ENCODE measurements at places on chromosomes 1 and 21.

- DNase-seq = no peak
These were observed 170.9 kb upstream of the IVNS1ABP start for GRCh38 chr1:185487936-185488335.

DNA sequence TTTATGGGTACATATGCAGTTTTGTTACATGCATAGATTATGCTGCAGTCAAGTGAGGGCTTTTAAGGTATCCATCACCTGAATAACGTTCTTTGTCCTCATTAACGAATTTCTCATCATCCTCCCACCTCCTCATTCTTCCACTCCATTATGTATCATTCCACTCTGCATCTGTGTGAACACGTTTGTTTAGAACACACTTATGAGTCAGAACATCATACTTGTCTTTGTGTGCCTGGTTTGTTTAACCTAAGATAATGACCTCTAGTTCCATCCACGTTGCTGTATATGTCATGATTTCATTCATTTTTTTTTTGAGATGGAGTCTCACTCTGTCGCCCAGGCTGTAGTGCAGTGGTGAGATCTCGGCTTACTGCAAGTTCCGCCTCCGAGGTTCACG, 6.7 kb upstream of the MPC2 start:
- DNase-seq = no peak

DNA sequence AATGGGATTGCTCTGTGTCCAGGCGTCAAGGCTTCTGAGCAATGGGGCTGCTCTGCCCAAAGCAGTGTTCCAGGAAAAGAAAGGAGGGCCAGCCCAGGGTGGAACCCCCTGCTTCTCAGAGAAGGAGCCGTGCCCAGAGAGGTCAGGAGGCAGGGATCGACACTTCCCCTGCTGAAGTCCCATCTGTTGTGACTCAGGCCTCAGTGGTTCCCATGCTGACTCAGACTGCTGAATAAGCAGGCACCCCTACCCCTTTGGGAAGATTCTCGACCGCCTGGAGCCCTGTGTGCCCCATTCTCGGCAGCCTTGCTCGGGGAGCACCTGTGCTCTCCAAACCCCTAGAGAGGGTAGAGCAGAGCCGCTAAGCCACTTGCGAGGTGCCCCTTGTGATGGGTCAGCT, 23.9 kb downstream of the PKP1 start:
- no peak for DNase-seq

DNA sequence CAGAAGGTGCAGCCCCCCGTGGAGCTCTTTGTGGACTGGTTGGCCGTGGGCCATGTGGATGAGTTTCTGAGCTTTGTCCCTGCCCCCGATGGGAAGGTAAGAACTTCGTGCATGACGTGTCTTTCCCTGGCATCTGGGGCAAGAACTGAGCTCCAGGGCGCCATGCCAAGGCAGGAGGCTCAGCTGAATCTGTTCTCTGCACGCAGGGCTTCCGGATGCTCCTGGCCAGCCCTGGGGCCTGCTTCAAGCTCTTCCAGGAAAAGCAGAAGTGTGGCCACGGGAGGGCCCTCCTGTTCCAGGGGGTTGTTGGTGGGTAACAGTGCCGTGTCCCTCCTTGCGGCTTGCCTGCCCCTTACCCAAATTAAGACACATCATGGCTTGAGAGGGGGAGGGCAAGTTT, 27.7 kb downstream of the PADI3 start:
- no peak for DNase-seq

- DNase-seq = no peak
These were observed 61.5 kb upstream of the F3 start for GRCh38 chr1:94602802-94603625.

DNA sequence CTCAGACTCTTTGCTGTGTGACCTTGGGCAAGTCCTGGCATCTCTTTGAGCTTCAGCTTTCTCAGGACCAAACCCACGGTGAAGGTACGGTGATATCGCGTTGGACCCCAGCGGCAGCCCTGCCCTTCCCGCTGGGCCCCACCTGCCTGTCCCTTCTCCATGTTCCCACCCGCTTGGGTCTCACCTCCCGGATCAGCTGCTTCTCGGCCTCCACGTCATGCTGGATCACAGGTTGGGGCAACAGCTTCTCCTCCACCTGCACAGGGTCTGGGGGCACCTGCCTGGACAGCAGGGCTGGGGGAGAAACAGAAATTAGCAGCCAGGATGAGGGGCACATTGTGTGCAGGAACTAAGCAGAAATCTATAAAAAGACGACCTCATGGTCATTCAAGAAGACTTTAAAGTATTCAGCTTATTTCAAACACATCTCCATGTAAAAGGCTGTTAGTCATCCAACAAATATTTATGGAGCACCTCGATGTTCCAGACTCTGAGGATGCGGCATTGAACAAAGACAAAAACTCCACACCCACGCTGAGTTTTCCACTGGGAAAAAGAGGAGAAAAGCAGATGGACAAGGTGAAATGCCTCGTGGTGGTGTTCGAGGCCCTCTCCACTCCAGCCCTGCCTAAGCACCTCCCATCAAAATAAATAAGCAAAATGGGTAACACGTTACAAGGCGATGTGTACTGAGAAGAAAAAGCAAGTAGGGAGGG, 19.5 kb downstream of the KIF17 start:
- DNase-seq = no peak

DNA sequence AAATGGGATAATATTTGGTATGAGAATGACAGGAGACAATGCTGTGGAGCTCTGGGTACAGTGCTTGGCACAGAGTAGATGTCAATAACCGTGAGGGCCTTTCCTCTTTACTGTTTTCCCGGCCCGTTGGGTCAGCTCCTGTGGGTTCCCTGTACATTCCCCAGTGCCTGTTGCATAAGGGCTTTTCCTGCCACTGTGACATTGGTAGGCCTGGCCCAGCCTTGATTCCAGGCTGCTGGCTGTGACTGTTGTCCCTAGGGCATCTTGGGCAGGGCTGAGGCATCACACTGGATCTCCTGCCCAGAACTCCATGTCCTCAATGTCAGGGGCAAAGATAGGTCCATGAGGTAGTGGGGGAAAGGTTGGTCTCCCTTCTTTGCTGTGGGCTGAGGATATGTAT, 25.8 kb upstream of the MYCL start:
- no peak for DNase-seq

DNA sequence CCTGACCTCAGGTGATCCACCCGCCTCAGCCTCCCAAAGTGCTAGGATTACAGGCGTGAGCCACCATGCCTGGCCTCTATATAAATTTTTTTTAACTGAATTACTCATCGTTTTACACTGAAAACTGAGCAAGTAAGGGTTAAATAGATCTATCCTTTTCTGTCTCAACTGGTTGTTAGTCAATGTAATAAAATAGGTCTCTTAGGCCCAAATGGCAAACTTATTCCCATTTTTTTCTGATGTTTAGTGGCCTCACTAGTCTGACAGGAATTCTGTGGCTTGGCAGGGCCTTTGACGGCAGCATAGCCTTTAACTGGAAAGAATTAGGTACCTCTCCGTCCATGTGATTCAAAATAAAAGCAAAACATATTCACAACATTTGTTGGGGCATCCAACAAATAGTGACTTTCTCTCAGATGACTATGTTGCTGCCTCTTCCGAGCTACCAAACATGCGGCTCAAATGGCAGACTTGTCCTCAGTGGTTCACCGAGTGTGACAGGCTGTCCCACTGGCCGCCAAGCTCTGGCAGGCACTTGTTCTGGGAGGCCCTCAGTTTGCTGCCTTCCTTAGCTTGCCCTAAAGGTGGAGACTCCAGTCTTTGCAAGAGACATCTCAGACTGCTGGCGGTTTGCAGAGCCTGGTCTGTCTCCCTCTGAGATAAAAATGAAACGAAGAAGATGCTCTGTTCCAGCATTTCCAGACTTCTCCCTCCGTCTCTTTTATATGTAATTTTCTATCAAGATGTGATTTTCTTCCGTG, 17.4 kb downstream of the ATP1A4 start:
- DNase-seq = no peak

DNA sequence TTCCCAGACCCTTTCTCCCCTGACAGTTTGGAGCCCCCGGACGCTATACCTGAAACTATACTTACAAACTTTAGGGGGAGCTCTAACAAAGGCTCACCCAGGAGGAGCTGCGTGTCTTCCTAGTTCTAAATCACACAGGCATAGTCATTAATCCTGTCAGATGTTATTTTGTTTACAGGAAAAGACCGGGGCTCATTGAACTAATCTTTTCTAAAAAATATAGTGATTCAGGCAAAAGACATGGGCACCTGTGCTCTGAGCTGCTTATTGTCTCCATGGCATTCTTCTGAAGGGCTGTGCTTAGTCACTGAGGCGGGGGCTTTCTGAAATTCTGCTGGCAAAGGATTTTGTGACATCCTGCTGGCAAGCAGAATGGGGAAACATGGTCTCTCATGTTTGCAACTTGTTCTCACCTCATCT, 1577.0 kb downstream of the NCAM2 start:
- DNase-seq = no peak

GRCh38 chr21:44552681-44553080, 1.4 kb upstream of the KRTAP10-2 start:
- no peak for DNase-seq

DNA sequence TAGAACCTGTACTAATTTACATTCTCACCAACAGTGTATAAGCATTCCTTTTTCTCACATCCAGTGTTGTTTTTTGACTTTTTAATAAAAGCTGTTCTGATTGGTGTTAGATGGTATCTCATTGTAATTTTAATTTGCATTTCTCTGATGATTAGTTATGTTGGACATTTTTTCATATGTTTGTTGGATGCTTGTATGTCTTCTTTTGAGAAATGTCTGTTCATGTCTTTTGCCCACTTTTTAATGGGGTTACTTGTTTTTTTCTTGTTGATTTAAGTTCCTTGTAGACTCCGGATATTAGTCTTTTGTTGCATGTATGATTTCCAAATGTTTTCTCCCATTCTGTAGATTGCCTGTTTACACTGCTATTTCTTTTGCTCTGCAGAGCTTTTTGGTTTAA, 8.0 kb downstream of the COG2 start:
- no peak for DNase-seq

DNA sequence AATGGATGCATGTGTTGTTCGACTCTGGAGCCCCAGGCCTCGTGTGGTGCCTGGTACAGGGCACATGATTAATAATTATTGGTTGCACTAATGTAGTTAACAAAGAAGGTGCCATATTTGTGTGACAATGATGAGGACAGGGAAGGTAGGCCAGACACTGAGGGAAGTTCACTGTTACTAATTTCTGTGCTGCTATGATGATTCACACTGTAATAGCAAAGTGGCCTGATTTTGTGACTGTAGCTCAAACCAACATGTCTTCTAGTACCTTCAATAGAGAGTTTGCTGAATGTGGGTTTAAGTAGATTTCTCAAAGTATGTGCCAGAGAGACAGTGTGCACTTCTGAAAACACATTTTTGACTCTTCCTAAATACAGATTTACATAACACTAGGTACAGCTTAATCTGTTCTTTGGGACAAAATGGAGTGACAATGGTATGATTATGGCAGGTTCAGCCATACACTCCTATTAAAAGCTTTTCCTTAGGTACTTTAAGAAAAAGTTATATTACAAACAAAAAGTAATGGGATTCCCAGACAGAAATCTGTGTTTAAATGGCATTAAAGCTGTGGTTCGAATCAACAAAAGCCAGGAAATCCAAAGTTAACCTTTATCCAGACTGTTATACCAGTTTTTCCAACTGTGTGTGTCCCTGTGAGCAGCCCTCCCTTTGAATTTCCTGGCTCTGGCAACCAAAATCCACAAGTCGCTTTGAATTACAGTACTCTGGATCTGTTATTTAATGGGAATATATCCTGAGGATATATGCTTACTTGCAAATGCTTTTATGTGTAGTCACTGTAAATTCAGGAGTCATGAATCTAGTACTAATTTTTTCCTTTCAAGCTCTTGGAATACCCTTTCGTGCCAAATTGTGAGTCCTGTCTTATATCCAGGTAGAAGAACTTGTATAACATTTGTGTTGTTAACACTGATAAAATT, 277.1 kb upstream of the SGIP1 start:
- no peak for DNase-seq

DNA sequence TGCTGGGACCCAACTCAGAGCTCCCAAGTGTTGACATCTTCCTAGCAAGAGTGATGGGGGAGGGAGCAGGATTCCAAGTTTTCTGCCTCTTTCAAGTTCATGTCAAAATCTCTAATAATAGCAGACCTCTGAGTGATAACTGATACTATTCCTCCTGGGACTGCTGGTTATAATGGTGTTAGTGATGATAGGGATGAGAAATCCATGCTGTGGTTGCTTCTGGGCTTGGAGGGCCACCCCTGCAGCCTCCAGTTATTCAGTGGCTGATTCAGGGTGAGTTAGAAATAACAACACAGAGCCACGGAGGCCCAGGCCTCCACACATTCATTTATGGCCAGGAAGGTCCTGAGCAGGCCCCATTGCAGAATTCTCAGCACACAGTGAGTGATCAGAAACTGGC, 40.6 kb upstream of the ARTN start:
- no peak for DNase-seq

GRCh38 chr21:43320526-43320925, 106.4 kb downstream of the SIK1 start:
- no peak for DNase-seq

GRCh38 chr1:225449774-225450173, 21.9 kb upstream of the LBR start:
- DNase-seq = no peak

DNA sequence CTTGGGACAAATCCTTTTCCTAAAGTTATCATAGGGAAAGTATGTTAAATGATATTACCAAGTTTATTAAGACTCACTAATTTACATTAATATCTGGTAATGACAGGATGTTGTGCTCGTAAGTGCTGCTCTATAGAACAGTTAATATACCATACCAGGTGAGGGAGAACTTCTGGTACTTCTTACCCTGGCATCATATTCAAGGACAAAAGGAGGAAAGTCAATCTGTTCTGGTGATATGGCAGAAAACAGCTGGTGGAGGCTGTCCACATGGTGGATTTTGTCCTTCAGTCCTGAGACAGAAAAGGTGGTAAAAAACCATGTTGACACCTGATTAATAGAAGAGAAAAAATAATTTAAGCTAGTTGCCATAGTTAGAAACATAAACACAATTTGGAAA, 51.6 kb downstream of the GDAP2 start:
- no peak for DNase-seq

- DNase-seq = no peak
These were observed 2.4 kb downstream of the ELF3 start for GRCh38 chr1:202012544-202013478.

DNA sequence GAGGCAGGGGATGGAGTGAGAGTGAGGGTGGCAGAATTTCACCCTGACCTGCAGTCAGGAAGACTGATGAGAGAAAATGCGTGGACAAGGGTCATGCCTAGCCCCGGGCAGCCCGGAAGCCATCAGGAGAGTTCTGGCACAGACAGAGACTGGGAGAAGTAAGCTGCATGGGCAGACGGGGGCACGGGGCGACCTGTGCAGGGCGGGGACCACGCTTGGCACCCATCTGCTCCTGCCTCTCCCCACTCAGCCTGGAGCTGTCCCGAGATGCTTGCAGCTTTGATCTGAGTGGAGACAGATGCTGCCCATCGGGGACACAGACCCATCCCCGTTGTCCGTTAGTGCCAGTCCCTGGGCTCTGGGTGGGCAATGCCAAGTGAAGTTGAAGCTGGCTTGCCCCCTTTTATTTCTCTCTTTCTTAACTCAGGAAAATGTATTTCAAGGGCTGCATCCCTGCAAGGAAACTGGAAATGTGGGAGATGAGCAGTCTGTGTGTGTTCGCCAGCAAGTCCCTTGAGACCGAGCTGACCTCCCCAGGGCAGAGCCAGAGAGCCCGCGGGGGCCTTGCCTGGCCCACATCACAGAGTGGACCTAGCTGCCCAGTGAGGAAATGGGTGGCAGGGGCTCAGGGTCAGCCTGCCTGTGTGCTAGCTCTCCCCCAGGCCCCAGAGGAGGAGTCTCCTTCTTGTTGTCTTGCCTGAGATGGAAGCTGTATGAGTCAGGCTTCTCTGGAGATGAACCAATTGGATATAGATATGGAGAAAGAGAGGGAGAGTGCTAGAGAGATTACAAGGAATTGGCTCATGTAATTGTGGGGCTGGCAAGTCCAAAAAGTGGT, 121.3 kb upstream of the C1orf174 start:
- no peak for DNase-seq
